Stimulated activated CD4-positive, alpha-beta T cell treated with anti-CD3 and anti-CD28 coated beads, TNF-alpha, amount 100 ng/mL, for 1 hour (primary cell): ENCODE measurements at places on chromosomes 5 and 9.

GRCh38 chr9:79357616-79358015 lies 214.1 kb upstream of the TLE4 start:
- no peak for DNase-seq

- no peak for DNase-seq
Measured at GRCh38 chr5:177023303-177023664, 788 bp downstream of the ZNF346 start.

GRCh38 chr9:130128251-130128650 lies 44.0 kb upstream of the NCS1 start:
- DNase-seq = peak; percentile 59

- DNase-seq = no peak
Measured at GRCh38 chr9:5949103-5949699, 58.5 kb downstream of the MLANA start.

DNA sequence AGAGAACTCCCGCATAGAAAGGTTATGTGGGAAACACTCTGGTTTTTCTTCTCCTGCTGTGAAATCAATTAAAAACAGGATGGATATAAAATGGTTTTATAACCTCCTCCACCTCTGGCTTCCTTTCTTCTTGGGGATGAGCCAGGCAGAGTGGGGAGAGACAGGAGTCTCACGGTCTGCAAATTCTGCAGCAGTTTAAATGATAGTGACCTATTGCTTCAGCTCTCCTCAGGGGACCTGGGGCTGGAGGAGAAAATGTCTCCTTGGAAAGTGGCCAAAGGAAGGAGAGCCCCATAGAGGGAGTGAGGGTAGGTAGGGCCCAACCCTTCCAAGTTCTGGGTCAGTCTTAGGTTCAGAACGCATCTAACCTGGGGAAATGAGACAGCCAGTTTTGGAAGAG lies 118.8 kb downstream of the MTX3 start:
- no peak for DNase-seq

DNA sequence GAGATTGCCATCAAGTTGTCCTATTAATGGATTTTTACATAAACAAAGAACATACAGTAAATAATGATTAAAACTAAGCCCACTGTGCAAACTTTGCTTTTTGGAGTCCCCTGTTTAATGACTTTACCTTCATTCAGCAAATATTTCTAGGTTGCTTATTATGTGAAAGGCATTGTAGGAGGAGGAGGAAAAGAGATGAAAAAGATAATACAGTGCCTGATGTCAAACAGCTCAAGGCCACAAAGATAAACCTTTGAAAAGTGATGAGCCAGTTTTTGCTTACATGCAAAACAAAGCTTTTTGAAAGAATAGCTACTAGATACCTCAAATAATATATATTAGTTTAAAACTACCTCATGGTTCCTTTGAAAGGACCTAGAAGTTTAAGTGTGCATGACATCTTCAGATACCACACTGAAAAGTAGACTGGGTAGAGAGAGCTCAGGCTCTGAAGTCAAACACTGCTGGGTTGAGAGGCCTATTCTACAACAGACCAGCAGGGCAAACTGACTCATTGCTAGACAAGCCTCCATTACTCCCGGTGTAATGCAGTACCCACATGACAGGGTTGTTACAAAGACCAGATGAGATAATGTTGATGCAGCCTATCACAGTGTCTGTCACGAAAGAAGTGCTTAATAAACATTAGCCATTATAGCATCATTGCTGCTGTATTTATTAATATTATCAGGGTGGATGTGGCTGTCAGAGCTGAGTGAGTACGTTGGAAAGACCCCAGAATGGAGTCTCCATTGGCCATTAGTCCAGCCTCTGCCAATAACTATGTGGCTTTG lies 11.8 kb downstream of the DEPDC1B start:
- DNase-seq = no peak

GRCh38 chr9:124939944-124940343 lies 939 bp downstream of the GOLGA1 start:
- no peak for DNase-seq
